ENCODE measurements at places on chromosomes 7 and 10. TPM values are rescaled to one million over a fixed set of nuclear protein-coding genes. Genes with fewer than 3 reads are reported as not detected.

The IKZF1 gene
- total RNA-seq = 327 TPM

GRCh38 chr7:26365901-26366275 is 74.2 kb downstream of the SNX10 start:
- DNase-seq = no peak

- DNase-seq = peak; percentile 33
Observed at GRCh38 chr10:78756604-78757343, 312.0 kb upstream of the ZMIZ1 start.

GRCh38 chr7:85750454-85750949 is 563.6 kb upstream of the SEMA3D start:
- DNase-seq = peak; percentile 27

DNA sequence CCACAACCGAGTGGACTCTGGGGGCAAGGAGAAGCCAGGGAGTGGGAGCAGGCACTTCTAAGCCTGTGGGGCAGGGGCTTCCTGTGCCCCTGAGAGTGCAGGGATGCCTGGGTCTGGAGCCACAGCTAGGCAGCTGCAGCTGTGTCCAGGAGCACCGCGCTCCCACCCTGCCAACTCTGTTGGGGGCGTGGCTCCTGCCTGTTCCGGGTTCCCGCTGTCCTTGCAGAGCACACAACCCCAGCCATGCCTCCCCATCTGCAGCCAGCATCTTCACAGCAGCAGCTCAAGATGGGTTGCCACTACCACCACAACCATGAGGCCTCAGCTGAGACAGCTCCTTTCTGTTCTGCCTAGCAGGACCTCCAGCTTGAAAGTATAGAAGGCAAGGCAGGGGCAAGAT is 8.6 kb downstream of the PAX4 start:
- no peak for DNase-seq

DNA sequence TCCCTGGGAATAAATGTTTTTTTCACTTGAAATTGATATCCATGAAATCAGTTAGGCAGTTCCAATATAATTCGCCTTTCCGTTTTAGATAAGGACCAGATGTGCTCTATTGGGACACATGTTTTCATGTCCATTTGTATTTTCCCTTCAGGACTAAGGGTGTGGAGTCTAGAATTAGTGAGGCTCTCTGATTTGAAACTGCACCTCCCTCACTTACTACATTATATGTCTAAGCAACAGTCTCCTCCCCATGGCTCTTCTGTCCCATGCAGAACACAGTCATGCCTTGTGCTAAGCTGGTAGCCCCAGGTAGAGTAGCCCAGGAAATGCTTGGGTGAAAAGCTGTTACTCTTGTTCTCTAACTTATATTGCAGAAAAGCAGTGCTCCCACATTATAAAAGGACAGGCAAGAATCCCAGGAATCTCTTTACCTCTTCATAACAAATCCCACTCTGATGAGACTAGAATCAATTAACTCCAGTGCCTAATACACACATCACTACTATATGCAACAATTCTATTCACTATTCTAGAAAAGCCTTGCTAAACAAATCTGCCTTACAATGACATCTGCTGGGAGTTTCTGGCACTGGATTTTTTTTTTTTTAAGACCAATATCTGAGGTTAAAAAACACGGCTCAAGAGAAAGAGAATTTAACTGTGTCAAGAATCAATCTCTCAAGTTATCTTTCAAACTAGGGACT is 293.9 kb downstream of the SNX13 start:
- DNase-seq = no peak

The INHBA gene
- 0.12 TPM for total RNA-seq

DNA sequence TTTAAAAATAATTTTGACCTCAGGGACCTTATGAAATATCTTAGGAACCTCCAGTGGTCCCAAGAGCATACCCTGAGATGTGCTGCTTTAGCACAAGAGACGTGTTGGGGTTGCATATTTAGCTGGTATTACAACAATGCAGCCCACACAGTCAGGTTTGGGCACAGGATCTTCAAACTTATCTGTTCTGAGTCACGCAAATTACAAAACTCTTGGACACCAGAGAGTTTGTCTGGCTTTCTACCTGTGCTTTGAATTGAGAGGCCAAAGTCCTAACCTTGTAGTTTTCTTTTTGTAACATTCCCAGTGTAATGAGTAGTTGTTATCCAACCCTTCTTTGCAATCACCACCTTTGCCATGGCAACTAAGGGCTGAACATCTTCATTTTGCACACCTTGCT is 163.5 kb upstream of the PCLO start:
- DNase-seq = no peak

The PPP1R17 gene
- not detected for total RNA-seq

The NKX1-2 gene
- total RNA-seq = not detected

DNA sequence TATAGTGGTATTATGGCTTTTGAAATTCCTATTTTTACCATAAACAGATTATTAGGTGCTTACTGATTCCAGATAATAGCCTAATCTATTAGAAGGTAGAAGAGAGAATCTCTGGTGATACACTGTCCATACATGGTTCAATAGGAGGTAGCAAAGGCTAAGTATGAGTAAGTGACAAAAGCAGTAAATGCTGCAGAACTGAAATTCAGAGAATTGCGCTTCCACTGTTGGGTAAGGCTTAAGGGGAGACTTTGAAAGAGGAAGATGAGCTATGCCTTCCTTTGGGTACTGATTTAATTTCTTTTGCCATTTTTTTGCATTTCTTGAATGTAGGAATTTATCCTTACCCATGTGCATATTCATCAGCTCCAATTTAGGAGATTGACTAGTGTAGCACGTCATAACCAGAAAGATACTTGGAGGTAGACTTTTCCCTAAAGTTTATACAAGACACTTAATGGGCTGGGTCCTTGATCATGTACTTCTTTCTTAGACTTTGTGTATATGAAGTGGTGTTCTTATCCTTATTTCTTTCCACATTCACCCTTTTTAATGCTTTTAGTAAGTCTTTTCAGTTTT is 15.3 kb downstream of the MKLN1 start:
- no peak for DNase-seq

DNA sequence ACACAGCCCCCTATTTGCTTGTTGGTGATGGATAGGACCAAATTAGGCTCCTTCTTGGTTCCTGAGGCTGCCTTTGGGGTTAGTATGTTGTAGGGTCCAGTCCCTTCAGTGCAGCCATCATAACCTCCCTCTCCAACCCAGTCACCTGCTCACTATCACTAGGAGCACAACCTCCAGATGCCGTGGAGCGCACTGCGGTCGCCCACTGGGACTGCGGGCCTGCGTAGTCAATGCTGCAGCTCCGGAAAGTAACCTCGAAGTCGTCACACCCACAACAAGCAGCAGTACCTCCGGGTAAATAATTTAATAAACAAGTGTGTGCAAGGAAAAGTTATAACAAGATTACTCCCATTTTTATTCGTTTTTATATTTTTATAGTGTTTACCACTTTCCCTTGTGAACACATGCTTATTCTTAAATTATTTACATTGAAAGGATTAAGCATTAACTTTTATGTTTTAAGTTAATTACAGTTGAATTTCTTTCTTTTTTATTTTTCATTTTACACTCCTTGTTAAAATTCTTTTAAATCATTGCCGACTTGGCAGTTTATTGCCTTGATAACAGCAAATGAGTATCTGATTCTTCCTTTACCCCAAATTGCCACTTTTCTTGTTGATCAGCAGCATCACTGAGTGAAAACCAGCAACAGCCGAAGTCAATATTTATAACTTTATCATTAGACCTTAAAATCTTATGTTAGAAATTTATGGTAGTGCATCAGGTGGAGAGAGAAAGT is 399.5 kb upstream of the LRGUK start:
- DNase-seq = no peak

The TMEM270 gene
- not detected for total RNA-seq

- DNase-seq = no peak
Observed at GRCh38 chr10:60757420-60757895, 20.8 kb upstream of the CDK1 start.

- DNase-seq = no peak
Observed at GRCh38 chr10:53899463-53900160, 901.4 kb downstream of the PCDH15 start.

The CYP2C9 gene
- not detected for total RNA-seq

The WNT8B gene
- total RNA-seq = 0.20 TPM

DNA sequence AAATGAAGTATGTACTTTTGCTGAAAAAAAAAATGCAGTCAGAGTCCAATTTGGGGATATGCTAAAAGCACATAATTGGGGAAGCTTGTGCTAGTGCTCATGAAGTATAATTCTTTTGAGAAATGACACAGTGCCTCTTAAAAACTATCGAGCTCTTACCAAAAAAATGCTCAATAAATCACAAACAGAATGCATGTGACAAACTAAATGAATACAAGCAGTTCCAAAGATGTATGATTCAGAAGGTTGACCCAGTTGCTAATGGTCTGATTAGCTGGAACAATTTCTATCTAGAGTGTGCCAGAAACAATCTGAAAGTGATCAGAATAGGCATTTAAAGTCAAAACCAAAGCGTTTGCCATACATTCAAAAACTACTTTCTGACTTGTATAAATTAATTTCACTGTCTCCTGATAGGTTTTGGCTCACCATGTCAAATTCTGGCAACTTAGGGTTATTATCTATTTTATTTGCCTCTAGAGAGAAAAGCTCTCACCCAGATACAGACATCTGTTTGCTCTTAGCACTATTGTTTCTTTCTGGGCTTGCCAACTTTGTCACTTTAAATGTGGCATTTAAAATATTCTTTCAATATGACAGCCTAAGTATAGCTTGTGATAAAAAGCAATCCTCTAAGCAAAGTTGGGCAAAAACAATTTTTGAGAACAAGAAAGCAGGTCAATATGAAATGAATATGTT is 114.7 kb upstream of the AHR start:
- no peak for DNase-seq

GRCh38 chr10:66748217-66748616 is 177.6 kb upstream of the LRRTM3 start:
- no peak for DNase-seq

The CHCHD3 gene
- total RNA-seq = 43.4 TPM

GRCh38 chr7:104625956-104626355 is 297.6 kb downstream of the LHFPL3 start:
- no peak for DNase-seq

DNA sequence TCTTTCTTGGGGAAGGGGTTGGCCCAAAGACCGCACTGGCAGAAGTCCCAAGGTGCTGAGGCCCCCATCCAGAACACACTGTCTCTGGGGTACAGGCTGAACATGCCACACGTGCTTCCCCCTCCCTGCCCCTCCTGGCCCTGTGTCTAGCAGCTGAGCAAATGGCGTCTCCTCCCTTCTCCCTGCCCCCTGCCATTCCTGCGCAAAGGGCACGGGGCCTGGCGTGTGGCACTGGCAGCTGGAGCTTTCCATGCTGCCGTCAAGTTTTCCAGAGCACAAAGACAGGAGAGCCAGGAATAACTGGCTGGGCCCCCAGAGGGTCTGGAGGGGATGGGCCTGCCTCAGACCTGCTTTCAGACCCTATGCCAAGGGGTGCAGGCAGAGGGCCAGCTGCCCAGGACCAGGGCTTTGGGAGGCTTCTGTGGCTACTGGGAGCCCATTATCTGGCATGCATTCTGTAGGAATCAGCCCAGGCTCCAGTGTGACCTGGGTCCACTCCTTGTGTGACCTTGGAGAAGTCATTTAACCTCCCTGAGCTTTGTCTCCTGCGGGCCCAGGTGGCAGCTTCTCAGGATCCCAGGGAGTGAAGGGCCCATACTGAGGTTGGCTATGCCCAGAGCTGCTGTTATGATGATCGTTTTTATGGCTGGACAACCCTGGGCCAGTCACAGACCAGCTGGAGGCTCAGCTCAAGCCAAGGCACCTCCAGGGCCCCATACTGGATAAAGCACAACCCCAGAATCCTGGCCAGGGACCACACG is 710 bp upstream of the LDB3 start:
- no peak for DNase-seq

GRCh38 chr10:63767138-63767801 is 246.1 kb downstream of the REEP3 start:
- no peak for DNase-seq

The TNKS2 gene
- 41.6 TPM for total RNA-seq

- DNase-seq = no peak
Observed at GRCh38 chr7:127034186-127034806, 218.4 kb downstream of the GRM8 start.

GRCh38 chr7:78052112-78052511 is 253.5 kb downstream of the PHTF2 start:
- no peak for DNase-seq

The C10orf143 gene
- total RNA-seq = 0.43 TPM

DNA sequence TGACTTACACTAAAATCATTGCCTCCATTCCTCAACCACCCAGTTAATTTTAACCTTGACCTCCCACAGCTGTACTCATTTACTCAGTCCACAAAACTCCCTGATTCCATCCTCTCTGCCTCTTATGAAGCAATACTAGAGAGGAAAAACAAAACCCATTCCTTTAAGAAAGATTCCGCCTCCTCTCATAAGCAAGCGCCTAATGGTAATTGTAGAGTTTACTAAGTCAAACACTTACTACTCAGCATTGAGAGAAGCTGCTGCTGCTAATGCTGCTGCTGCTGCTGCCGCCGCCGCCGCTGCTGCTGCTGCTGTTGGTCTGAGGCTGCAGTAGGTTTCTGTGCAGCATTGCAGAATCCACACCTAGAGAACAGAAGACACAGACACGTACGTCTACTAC is 2.1 kb upstream of the ADD3 start:
- DNase-seq = no peak

DNA sequence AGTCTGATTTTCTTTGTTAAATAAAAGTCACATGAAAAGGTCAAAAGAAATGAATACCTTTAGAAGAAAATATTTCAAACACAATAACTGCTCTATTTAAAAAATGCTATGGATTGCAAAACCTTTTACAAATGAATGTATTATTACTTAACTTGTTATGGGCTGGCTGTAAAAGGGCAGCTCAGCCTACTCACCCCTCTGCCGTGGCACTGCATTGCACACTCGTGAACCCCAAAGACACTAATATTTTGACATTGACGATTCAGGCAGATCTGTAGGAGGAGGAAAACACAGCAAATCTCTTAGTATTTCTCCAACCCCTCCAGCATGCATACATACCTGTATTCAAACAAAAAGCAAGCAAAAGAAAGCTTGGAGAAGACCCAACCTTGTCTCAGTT is 149.5 kb downstream of the FANK1 start:
- DNase-seq = no peak

DNA sequence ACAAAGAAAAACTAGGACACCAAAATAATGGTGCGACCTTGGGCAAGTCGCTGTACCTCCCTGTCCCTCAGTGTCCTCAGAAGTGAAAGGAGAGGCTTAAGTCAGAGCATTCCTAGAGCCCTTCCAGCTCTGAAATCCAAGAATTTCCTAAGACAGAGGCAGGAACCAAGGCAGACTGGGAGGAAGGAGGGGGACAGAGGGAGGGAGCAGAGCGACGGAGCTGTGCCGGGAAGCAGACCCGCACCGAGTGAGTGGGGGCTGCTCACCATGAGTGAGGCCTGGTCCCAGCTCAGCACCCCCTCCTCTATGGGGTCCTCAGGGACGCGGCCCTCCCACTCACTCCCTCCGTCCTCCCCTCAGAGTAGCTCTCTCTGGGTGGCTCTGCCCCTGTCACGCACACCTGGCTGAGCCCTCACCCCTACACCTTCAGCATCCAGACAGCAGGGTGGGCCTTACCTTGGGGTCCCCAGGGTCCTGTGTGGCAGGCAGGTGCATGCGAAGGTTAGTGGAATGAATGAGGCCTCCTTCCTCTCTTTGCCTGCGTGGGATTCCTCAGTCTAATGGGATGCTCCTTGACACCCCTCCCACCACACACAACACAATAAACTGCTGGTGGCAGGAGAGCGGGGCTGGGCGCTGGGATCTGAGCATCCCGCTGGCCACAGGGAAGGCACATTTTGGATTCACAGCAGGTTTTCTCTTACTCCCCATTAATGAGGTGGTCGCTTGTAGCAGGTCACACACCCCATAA is 4.6 kb upstream of the SMARCD3 start:
- DNase-seq = no peak

The CDCA7L gene
- total RNA-seq = 92.3 TPM

Data from activated naive CD4-positive, alpha-beta T cell treated with anti-CD3 and anti-CD28 coated beads, Interleukin-2, amount 50 U/mL, for 72 hours (primary cell).